CD8-positive, alpha-beta T cell (primary cell): ENCODE measurements at places on chromosomes 4 and X. TPM values are rescaled to one million over a fixed set of nuclear protein-coding genes. Genes with fewer than 3 reads are reported as not detected.

ASB12 gene
- not detected for total RNA-seq

BEX1 gene
- 1.0 TPM for total RNA-seq

MAGEC1 gene
- not detected for total RNA-seq

CTAG1B gene
- not detected for total RNA-seq

PDGFC gene
- not detected for total RNA-seq

- DNase-seq, result no peak
Measured at GRCh38 chrX:101287402-101287801, 3.7 kb downstream of the TAF7L start.

GRCh38 chrX:80334583-80334982 is 85.7 kb upstream of the TENT5D start:
- DNase-seq, result no peak

DNA sequence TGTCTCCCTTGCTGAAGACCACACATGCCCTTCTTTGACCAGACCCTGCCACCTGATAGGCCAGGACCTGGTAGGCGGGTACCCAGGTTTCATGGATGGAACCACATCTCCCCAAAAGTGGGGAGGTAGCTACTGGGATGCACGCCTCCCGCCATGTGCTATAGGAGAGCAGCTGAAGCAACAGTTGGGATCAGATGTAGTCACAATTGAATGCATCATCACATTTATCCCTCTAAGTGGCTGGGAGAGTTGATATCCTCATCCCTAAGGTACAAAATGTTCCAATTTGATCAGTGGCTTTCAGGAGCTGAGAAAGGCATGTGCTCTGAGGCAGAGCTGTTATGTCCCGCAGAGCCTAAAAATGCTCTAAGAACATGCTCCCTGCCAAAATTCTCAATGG is 54.0 kb upstream of the MTM1 start:
- no peak for DNase-seq

DNA sequence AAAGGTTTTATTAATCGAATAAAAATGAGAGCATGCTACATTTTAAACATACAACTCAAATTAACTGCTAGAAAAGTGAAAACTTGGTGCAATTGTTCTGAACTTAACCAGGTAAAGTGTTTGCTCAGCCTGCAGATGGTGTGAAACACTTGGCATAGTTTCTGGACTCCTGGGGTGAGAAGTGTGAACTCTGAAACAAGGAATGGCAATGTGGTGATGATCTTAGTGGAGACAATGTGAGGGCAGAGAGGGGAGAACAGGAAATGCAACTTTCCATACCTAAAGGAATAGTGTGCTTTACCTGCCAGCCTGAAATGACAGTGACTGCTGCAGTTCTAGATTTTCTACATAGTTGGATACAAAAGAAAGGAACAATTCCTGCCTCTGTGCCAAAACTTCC is 57.4 kb downstream of the CCSER1 start:
- DNase-seq, result no peak

DNA sequence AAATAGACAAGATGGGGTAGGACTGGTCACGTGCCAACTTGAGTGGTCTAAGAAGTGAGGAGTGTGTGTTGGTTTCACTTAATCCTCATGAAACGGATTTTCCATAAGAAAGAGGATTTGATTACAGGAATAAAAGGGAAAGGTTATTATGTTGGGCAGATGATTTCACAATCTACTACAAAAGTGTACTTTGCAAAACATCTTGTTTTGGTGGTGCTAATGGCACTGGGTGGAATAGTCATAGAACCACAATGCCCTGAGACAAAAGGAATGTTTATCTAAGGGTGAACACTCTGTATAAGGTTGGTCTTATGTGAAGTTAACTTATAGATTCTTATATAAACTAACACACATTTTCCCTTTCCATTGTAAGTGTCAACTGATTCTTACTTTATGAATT is 45.6 kb downstream of the GLUD2 start:
- DNase-seq, result no peak

- DNase-seq, result no peak
Measured at GRCh38 chrX:13659063-13659462, 6.1 kb downstream of the TCEANC start.

GRCh38 chr4:127601029-127601428 is 31.7 kb upstream of the INTU start:
- DNase-seq, result no peak

DNA sequence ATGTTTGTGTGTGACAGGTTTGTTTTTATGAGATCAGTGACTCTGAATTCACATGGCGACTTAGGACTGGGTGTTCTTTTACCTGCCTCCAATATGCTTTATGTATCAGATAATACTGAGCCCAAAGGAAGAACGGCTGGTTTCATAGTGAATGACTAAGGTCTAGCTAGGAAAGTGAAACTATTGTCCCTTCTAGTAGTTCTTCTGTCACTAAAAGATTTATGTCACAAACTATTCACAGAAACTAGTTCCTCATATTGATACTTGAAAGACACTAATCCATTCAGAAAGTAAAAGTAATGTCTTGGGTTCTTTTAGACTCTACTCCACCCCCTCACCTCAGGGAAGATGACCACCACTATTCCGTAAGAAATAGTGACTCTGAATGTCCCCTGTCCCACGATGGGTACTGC is 81.7 kb downstream of the EGF start:
- no peak for DNase-seq

DNA sequence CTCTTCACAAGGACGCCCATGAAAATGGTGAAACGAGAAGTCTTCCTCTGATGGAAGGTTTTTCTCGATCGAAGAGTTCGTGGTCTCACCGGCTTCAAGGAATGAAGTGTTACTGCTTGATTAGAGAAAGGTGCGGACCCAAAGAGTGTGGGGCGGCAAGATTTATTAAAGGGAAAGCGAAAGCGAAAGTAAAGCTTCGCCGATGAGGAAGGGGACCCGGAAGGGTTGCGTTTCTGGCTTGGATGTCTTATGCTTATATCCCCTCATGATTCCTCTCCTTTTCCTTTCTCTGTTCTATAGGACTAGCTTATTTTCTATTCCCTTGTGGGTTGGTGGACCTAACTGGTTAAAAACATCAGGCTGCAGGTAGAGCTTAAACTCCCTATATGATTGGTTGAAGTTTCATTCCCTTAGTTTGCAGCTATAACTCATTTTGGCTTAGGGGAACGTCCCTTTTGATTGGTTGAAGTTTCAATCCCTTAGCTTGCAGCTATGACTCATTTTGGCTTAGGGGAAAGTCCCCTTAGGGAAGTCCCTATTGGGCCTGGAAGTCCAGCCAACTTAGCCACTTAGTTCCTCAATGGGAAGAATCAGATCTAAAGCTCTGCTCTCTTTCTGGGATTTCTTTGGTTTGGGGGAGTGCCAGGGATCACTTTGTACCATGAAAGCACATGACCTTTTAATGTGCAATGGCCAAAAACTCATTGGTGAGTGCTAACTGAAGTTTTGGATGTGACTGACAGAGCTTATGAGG is 1025.0 kb upstream of the PCDH10 start:
- DNase-seq, result no peak

GRCh38 chr4:108204518-108204917 is 35.8 kb upstream of the LEF1 start:
- DNase-seq, result no peak

DNA sequence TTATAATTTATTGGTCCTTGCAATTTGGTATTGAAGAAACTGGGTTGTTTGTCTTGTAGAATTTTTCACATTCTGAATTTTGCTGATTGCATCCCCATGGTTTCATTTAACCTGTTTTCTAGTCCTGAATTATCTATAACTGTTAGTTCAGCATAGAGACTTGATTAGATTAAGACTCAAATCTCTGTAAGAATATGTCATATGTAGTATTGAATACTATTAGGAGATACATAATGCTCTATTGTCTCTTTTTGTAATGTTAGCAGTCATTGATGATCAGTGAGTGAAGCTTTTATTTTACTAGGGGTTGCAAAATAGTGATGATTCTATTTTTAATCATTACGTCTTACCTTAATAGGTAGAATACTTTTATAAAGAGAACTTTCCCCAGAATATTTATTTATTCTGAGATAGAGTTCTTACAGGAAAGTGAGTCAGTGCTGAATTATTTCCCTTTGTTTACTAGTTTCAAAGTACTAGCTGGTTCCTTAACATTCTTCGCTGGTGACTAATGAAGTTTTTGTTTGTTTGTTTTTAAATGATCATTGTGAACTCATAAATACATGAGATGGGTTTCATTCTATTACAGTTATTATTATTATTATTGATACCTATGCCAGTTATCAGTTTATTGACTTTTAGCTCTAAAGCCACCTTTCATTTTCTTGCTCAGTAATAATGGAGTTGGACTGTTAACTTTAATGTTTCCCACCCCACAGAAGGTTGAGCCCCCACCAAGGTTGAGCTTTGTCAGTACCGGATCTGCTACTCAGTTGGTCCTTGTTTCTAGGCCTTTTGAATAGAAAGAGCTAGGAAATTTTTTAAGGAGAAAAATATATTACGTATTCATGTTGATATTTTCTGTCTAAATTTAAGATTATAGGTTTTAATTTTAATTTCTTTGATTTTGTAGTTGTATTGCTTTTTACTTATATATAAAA is 102.3 kb downstream of the LARP1B start:
- no peak for DNase-seq

GRCh38 chr4:137124278-137124932 is 407.9 kb downstream of the PCDH18 start:
- DNase-seq, result no peak

DNA sequence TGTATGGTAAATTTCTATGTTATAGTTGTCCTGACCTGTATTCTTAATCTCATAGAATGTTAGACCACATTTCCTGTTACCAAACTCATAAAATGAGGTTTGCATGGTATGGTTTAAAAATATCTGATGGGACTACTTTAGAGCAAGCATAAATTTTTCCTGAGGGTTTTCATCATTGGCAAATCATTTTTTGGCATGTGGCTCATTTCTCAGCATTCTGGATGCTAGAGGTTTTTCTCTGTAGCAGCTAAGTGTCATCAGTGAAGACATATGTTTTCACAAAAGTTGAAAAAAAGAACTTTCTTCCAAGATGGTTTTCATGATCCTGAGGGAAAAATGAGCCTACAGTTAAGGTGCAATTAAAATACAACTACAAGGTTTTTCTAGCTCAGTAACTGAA is 503.5 kb upstream of the FAM47C start:
- no peak for DNase-seq

- DNase-seq, result no peak
Measured at GRCh38 chr4:13368217-13368616, 115.9 kb downstream of the RAB28 start.

DNA sequence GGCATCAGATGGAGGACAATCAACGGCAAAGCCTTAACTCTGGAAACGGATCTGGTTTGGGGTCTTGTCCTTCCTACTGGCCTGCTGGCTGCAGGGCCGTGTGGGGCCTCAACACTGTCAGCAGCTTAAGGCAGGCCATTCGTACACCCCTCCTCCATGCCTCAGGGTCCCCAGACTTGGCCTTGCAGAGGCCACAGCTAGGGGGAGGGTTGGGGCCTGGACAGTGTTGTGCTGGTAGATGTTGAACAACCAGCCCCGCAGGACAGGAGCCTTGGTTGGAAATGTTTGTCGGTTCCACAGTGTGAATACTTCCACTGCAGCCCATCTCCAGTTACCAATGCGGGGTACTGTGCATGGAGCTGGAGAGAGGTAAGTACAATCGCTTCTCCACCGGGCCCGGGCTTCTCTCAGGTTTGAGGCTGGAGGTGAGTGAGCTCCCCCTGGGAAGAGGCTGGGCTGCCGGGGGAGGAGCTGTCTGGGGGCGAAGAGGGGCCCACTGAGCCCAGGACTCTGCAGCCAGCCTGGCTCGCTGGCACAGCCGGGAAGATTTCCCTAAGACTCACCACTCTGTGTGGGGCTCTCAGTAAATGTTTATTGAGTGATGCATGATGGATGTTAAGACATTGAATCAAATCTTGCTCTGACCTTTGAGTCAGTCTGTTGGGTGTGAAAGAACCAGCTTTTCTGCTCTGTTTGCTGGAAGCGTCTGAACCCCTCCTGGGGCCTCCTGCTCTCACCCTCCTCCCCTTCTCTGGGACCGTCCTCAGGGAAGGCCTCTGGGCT is 19.7 kb upstream of the GPR78 start:
- no peak for DNase-seq

DNA sequence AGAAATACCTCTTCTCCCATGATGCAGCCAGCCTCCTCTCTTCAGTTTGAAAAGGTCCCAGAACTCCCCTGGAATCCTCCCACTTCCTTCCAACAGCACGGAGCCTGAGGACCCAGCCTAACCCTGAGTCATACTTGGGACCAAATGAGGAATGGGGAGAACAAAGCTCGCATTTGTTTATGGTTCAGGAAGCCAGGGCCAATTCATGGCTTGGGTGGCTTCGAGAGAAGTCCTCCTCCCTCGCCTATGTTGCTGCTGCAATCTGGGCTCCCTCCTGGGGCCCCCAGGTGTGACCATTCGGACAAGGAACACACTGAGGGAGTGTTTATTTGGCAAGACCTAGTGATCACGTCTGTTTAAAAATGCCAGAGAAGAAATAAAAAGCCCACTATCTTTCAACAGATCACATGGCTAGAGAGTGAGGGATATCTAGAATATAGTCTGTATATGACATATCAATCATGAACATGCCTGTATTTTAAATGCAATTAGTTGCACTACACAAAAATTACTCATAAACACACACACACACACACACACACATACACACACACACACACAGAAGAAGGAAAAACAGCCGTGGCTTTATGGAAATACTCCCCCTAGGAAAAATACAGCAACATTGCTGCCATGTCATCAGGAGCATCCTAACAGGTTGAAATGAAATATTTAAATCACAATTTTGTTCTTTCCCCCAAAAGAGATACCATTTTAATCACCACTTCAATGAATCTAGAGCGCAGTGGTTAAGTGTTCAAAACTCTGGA is 155.7 kb upstream of the MAP3K15 start:
- no peak for DNase-seq
